ENCODE measurements at places on chromosomes 1 and 21.
A peak's percentile ranks its signal among the peaks of the same experiment; 100 is the strongest.

DNA sequence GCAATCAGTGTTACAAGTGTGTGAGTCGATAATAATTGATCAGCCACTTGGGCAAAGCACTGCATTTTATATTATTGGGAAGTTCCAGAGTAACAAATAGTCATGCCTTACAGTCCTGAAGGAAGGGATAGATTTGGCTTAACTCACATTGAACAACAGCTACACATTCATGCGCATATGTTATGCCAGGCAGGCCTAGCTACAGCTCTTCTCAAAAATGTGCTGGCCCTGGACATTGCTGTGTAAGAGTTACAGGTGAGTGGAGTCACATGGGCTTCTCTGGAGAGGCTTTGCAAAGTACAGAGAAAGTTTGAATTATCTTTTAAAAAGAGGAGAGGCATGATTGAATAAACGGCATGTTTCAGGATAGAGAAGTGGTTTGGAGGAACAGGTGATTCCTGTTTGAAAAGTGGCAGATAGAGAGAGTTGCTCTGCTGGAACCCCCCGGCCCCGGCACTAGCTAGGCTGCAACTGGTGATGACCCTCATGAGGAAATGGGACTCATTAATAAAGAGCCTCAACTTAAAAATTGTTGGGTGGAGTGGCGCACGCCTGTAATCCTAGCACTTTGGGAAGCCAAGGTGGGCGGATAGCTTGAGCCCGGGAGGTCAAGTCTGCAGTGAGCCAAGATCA is 200.6 kb downstream of the CRB1 start:
- DNase-seq: no peak

GRCh38 chr1:100532645-100533044 is 5.3 kb upstream of the GPR88 start:
- DNase-seq: no peak

- DNase-seq: no peak
Measured at GRCh38 chr1:99465176-99465900, 180.6 kb upstream of the PALMD start.

DNA sequence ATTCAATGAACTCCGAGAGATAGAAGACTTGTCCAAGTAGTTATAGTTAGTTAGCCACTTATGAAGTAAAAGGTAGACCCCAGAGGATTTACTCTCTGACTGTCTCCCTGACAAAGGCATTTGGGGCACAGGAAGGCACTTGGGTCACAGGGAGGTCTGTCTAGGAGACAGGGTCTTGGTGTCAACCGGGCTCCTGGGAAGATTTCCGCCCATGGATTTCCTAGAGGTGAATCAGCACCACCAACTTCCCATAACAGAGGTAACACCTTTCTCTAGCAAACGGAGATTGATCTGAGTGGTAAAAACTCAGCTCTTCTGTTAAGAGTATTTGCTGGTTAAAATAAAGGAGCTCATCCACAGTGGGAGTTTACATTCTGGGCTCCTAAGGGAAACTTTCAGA is 16.4 kb downstream of the CCN1 start:
- no peak for DNase-seq

- no peak for DNase-seq
Measured at GRCh38 chr1:167467126-167467710, 51.1 kb downstream of the CD247 start.

- no peak for DNase-seq
Measured at GRCh38 chr1:18491168-18491567, 10.4 kb downstream of the KLHDC7A start.

- DNase-seq: no peak
Measured at GRCh38 chr1:38500891-38501290, 358.7 kb downstream of the RRAGC start.

GRCh38 chr1:112548547-112548946 is 39.8 kb downstream of the WNT2B start:
- no peak for DNase-seq

- DNase-seq: no peak
Measured at GRCh38 chr1:161072751-161073449, 3.2 kb upstream of the ARHGAP30 start.

DNA sequence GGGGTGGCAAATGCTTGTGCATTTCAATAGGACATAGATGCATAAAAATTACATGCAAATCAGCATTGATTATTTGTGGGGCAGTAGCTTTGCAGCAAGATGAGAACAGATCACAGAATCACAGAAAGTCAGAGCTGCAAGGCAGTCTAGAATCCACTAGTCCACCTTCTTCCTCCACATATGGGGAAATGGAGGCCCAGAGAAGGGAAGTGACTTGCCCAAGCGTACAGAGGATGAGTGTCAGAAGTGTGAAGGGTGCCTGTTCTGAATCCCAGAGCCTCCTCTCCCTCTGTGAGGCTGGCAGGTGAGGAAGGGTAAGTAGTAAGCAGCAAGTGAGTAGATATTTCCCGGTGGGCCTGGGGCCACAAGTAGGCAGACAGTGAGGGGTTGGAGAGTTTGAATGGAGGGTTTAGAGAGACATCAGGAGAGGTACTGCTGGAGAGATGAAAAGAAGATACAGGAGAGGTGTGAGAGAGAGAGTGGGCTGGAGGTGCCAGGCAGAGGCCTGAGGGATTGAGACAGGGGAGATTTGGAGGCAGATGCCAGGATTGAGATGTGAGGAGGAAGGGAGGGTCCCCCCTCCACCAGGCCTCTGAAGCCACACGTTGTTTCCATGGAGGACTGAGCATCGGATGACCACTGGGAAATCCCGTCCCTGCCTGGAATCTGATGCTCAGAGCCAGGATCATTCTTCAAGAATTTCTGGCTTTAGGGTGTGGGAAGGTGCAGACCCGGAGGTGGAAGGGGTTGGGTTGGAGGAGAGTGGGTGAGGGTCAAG is 4.8 kb upstream of the MYOG start:
- DNase-seq: no peak

DNA sequence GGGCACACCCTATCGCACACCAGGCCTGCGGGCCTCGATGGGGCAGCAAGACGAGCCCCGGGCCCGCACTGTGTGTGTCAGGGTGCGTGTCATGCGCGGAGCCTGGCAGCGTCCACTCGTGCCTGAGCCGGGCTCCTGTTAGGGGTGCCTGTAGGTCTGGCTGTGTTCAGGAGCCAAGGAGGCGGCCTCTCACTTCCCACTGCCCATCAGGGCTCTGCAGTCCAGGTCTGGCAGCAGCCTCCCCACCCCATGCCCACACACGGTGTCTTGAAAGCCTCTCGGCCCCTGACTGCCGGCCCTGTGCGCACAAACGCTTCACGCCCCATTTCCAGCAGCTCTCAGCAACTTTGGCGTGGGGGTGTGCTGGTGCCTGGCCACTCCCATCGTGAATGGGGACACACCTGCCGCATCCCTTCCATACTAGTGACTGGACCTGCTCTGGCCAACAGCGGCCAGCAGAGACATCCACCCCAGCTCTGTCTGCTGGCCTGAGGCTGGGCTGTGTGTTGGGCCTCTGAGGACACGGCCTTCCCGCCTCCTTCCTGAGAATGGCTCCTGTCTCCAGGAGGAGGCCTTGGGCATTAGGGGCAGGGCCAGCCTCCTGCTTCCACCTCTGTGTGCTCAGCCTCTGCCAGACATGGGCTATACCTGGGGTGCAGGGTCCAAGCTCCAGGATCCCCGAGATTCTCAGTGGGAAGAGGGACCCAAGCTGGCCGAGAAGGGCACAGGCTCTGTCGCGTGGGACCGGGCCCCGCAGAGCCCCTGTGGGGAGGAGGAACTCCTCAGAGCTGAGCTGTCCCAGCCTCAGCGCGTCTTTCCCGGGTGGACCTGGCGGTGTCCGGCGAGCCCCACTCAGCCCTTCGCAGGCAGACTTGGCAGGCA is 41.8 kb upstream of the ACTRT2 start:
- DNase-seq: no peak

GRCh38 chr21:35139382-35139715 is 90.2 kb upstream of the RUNX1 start:
- no peak for DNase-seq

DNA sequence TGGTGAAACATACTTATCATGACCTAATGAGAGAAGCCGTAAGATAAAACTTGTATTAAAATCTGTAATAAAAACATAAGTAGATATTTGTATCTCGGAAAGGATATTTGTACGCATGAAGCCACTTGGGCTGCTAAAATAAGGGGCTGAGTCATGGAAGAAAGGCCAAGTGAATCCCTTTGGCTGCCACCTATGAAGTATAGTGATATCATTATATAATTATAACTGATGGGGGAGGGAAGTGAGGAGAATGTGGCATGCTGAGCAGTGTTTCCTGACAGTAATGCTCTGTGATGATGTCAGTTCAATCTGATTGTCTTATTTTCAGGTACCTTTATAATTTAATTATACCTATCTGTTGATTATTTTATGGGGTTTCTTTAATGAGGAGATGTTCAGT is 13.6 kb downstream of the RWDD3 start:
- no peak for DNase-seq

DNA sequence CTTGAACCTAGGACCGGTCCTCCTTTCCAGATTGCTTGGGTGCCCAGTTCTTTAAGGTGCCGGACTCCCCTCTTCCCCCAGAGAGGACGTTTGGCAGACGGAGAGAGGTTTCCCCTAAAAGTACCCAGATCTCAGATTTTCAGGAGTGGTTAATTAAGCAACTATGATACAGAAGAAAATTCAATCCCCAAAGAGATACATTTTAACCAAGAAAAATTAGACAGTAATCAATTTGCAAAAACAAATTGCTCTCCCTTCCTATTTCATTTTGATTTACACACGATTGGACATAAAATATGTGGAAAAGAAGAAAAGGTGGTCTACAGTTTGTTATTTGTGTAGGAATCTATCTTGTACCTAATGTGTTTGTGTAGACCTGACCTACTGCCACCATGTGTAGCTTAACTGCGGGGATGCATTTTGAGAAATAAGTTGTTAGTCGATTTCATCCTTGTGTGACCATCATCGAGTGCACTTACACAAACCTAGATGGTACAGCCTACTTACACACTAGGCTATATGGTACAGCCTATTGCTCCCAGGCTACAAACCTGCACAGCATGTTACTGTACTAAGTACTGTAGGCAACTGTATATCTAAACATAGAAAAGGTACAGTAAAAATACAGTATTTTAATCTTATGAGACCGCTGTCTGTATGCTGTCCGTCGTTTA is 755 bp downstream of the RPAP2 start:
- no peak for DNase-seq

DNA sequence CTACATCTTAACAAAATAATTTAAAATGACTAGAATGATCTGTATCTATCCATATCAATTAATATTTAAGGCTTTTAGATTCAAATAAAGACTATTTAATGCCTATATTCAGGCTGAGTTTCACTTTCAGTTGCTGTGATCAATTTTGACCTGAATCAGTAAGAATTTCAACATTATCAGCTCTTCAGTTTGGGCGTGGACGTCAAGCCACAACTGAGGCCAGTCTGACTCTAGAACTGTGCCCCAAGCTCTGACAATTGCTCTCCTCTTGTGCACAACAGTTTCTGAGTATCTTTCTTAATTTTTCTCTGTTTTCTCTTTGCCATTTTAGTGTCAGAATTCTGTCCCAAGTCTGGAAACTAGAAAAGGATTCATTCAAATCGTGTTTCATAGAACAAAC is 1095.5 kb downstream of the PLA2G4A start:
- DNase-seq: no peak

DNA sequence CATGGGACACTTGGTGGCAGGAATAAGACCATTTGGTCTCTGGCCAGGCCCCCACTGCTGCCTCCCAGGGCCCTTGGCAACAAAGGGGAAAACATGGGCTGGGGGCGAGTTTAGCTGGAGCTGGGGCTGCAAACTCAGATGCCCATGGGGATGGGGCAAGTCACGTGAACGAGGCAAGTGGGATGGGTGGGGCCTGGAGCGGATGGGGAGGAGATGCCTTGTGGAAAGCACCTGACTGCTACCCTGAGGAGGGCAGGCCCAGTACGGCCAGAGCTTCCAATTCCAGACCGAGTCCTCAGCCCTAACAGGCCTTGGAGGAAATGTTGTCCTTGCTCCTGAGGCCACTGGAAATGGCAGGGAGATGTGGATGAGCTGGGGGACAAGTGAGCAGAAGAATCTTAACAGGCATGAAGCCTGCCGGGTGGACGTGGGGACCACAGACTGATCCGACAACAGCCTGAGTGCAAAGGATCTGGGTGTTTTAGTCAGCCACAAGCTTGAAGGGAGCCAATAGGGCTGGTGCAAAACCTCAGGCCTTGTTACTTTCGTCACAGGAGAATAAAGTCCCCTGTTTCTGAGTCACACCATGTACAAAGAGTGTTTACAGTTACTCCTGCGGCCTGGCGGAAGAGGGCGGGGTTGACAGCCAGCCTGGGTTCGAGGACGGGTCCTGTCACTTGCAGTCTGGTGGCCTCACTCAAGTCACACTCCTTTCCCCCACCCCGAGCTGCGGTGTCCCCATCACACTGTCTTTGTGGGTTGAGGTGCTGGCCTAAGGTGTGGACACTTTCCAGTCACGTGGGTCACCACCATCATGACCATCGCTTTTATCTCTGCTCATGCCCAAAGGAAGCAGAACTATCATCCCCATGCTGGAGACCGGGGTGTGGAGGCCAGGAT is 19.1 kb downstream of the RUNX3 start:
- peak; percentile 10 for DNase-seq

DNA sequence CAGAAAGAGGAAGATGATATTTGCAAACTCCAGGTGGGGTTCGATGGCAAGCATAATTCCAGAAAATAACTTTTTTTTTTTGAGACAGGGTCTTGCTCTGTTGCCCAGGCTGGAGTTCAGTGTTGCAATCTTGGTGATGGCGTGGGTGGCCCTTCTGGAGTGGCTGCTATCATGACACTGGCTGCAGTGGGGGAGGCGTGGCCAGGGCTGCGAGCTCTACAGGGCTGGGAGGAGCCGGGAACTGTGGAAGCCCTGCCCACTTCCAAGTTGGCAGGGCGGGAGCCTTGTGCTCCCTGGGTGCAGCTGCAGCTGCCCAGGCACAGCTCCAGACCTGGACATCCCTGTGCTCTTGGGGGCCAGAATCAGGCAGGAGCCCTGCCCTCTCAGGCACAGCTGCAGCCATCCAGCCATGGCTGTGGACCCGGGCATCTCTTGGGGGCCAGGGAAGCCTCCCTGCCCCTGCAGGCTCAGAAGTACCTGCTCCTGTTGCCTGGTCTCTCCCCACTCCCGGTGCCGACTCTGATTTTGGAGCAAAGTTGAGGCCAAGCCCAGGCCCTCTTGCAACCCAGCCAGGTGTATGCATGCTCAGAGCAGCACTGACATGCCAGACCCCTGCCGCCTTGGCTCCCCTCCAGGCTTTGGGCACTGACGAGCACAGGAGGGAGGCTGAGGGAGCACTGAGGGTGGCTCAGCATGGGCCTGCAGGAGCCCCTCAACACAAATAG is 7.2 kb upstream of the BCL10 start:
- DNase-seq: no peak

GRCh38 chr1:174414203-174414602 is 33.6 kb upstream of the GPR52 start:
- no peak for DNase-seq

DNA sequence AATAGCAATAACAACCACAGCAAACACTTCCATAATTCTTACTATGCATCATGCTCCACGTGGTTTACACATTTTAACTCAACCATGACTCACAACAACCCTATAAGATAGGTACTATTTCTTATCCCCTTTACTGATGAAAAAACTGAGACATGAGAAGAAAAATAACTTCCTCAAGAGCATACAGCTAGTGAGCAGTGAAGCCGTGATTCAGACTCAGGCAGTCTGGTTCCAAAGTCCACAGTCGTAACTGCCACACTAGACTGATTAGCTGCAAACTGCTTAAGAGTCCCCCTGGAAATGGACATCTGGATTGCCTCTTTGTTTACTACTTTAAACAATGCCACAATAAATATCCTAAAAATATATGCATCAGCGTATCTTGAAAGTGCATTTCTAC is 55.7 kb downstream of the PLD5 start:
- no peak for DNase-seq
